Activated CD8-positive, alpha-beta T cell treated with anti-CD3 and anti-CD28 coated beads for 36 hours (primary cell): ENCODE measurements at places on chromosomes 12 and 14. TPM values are rescaled to one million over a fixed set of nuclear protein-coding genes. Genes with fewer than 3 reads are reported as not detected.
A peak's percentile ranks its signal among the peaks of the same experiment; 100 is the strongest.

FAM181A gene
- not detected for total RNA-seq

KRT72 gene
- total RNA-seq: 0.16 TPM

FAM186B gene
- not detected for total RNA-seq

LRRIQ1 gene
- not detected for total RNA-seq

CPSF2 gene
- 96.2 TPM for total RNA-seq

CEBPE gene
- 0.27 TPM for total RNA-seq

MYH6 gene
- total RNA-seq: not detected

CLEC1B gene
- total RNA-seq: not detected

PAX9 gene
- total RNA-seq: not detected

IFT81 gene
- total RNA-seq: 1.8 TPM

- no peak overlapping the region for H3K4me3 ChIP-seq
- peaks cover 13% of the 10 kb centered on the region for H3K4me1 ChIP-seq
- H3K36me3 ChIP-seq: peaks cover 5% of the 10 kb centered on the region
- H3K27me3 ChIP-seq: no peaks in the 10 kb centered on the region
- DNase-seq: no peak
- no peak overlapping the region for H3K27ac ChIP-seq
Measured at GRCh38 chr12:53577941-53578352, 48.2 kb downstream of the ATF7 start.

GRCh38 chr12:47717443-47718193, 7.7 kb downstream of the ENDOU start:
- no peak overlapping the region for H3K4me3 ChIP-seq
- peaks cover 2% of the 10 kb centered on the region for H3K36me3 ChIP-seq
- H3K4me1 ChIP-seq: peaks cover 35% of the 10 kb centered on the region
- DNase-seq: peak; percentile 74

GRCh38 chr12:24373004-24373403, 423.5 kb upstream of the SOX5 start:
- no peak overlapping the region for H3K4me3 ChIP-seq
- H3K27ac ChIP-seq: no peak overlapping the region
- H3K36me3 ChIP-seq: no peaks in the 10 kb centered on the region
- H3K4me1 ChIP-seq: no peaks in the 10 kb centered on the region
- H3K27me3 ChIP-seq: no peaks in the 10 kb centered on the region
- DNase-seq: no peak

GRCh38 chr12:29071099-29071498, 78.0 kb upstream of the FAR2 start:
- peaks cover 10% of the 10 kb centered on the region for H3K27me3 ChIP-seq
- no peak for DNase-seq
- H3K36me3 ChIP-seq: no peaks in the 10 kb centered on the region

DNA sequence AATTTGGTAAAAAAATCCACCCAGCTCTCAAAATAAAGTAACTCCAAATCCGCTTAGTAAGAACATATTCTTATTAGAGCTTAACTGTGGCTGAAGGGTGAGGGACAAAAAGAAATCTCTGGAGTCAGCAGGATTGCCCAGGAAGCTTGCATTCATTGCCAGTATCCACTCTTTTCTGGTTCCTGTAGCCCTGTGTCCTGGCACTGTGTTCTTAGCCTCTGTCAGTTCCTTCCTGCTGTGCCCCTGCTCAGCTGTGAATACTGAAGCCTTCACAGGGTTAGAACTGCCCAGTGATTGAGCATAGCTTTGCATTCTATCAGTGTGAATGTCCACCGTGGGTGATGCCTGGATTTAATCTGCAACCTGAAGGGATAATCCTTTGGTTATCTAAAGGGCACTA, 266.9 kb upstream of the PELI2 start:
- peaks cover 2% of the 10 kb centered on the region for H3K27me3 ChIP-seq
- H3K4me1 ChIP-seq: peaks cover 2% of the 10 kb centered on the region
- no peak overlapping the region for H3K27ac ChIP-seq
- no peaks in the 10 kb centered on the region for H3K36me3 ChIP-seq
- DNase-seq: no peak
- H3K4me3 ChIP-seq: no peak overlapping the region

DNA sequence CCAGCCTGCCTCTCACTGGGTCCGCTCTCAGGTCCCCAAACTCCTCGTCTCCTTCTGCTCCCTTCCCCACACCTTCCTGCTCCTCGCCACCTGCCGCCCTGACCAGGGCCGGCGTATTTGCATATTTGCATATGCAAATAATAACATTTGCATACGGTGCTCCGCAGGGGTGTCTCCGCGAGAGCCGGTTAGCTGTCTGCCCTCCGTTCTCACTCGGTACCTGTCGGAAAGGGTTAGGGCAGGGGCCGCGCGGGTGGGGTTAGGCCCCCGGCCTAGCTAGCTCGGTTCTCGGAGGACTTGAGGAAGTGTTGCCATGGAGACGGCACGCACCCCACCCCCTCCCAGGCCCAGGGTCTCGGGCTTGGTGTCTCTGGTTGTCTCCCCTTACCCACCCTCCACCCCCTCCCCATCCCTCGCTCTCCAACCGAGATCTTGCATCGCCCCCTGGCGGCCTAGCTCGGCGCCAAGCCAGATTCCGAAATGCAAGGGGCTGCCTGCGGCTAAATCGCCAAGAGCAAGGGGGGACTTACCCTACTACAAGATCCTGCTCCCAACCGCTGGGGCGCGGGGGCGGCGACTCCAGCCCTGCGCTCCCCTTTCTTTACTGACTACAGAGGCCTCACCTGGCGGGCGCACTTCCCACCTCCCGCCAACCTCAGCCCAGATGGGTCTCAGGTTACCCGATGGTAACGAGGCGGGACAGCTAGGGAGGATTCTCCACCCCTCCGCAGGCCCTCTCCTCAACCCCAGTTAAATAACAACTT, 8.1 kb downstream of the STAC3 start:
- peaks cover 30% of the 10 kb centered on the region for H3K27me3 ChIP-seq
- H3K27ac ChIP-seq: no peak overlapping the region
- peak overlapping the region; percentile 60 for H3K4me3 ChIP-seq
- peaks cover 46% of the 10 kb centered on the region for H3K4me1 ChIP-seq
- peak; percentile 86 for DNase-seq

GRCh38 chr12:40446385-40446784, 221.6 kb downstream of the LRRK2 start:
- H3K4me3 ChIP-seq: no peak overlapping the region
- no peaks in the 10 kb centered on the region for H3K27me3 ChIP-seq
- H3K36me3 ChIP-seq: no peaks in the 10 kb centered on the region
- DNase-seq: no peak
- no peak overlapping the region for H3K27ac ChIP-seq

DNA sequence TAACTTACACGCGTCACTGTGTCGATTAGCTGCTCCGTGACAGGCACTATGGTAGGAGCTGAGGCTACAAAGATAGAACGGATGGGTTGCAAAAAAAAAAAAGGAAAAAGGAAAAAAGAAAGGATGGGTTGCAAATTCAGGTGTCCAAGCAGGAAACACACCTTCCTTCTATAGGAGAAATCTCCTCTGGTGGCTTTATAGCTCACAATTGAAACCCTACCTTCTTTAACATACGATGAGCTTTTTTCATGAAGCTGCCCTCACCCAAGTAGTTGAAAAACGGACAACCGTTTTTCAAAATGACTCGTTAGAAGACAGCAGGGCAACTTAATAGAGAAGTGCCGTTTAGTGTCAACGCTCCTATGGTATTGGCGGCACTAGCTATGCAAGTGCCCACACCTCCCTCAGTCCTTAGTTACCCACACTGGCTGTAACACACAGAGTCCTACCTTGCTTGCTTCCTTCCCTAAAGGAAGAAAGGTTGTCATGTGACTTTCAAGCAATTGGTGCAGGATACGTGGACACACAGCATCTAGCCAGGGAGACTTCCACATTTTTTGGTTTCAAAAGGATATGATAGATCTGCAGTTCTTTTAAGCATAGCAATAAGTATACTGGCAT, 682 bp upstream of the TRIP11 start:
- H3K36me3 ChIP-seq: peaks cover 17% of the 10 kb centered on the region
- peak overlapping the region; percentile 93 for H3K27ac ChIP-seq
- H3K27me3 ChIP-seq: no peaks in the 10 kb centered on the region
- DNase-seq: peak; percentile 5

DNA sequence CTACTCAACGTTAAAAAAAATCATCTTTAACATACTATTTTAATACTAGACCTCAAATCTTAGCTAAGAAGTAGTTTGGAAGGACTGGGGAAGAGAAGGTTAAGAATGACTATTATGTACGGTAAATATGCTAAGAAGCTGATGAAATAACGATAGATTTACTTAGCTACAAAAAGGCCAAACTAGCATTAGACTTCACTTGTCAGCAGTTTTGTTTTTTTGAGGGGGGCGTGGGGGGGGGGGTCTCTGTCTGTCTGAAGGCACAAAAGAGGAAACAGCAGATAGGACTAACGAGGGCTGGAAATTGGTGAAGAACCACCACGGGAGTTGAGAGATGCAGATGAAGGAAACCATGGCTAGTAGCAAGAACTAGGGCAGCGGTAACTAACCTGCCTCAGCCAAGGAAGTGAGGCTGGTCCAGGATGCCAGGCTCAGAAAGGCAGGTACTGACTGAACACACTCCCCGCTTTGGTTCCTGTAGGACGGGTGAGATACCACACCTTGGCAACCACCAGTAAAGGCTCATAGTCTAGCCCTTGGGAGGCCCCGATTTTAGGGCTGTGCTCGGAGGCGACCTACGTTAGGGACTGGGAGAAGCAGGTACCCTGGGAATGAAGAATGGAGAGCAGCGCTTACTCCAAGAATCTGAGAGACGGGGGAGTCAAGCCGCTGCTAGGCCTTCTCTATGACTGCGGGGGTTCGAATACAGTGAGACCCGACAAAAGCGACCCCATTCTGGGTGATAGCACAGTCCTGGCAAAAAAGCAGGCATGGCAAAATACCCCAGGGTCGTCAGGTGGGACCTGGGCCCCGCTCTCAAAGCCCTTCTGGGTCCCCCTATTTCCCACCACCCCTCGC, 675 bp downstream of the NEDD8 start:
- no peaks in the 10 kb centered on the region for H3K27me3 ChIP-seq
- H3K4me3 ChIP-seq: peak overlapping the region; percentile 93
- peaks cover 25% of the 10 kb centered on the region for H3K36me3 ChIP-seq
- DNase-seq: peak; percentile 47
- H3K27ac ChIP-seq: peak overlapping the region; percentile 96
- H3K4me1 ChIP-seq: peaks cover 45% of the 10 kb centered on the region

DNA sequence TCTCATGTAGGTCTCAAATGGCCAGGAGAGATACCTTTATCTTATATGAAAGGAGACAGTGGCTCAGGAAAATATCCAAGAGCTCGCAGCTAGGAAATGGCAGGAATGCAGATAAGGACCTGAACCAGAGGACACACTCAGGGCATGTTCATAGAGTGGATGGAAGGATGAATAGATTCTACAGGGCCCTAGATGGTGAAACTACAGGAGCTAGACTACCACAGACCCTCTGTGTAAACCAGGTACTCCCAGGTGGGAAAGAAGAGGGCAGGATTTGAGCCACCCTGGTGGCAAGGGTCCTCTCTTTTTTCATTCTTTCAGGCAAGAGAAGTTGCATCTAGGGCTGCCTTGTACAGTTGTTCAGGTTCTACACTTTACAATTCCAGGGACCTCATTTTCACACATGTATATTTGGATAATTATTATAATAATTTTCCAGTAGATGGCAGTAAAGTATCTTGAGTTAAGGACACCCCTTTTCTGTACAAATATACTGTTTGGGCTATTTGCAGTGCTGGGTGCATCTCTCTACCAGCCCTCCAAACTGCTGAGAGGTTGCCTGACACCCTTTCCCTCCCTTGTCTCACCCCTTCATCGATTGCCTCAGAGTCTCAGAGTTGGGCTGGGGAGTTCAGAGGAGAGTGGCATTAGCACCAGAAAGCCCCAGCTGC, 10.5 kb upstream of the ZDHHC22 start:
- H3K36me3 ChIP-seq: no peaks in the 10 kb centered on the region
- peaks cover 21% of the 10 kb centered on the region for H3K27me3 ChIP-seq
- no peaks in the 10 kb centered on the region for H3K4me1 ChIP-seq
- no peak overlapping the region for H3K27ac ChIP-seq

DNA sequence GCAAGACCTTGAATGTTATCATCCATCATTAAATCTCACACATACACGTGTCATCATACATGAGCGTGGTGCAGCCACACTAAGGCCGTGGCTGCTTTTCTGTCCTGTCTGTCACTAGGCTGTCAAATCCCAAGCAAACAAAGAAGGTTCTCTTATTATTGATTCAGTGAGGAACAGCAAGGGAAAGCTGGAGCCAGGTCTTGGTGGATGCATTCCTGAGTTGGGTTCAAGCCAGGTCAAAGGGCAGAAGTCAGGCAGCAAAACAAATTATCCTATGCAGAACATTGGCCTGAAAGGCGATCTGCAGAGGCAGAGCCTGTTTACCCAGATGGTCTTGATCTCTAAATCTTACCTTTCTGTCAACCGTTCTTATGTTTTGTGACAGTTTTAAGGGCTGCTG, 252.3 kb downstream of the NEDD1 start:
- no peak for DNase-seq
- no peak overlapping the region for H3K27ac ChIP-seq
- no peak overlapping the region for H3K4me3 ChIP-seq
- H3K4me1 ChIP-seq: no peaks in the 10 kb centered on the region
- peaks cover 6% of the 10 kb centered on the region for H3K27me3 ChIP-seq

GRCh38 chr12:20272161-20272560, 96.2 kb upstream of the PDE3A start:
- no peak for DNase-seq
- H3K36me3 ChIP-seq: no peaks in the 10 kb centered on the region
- H3K4me1 ChIP-seq: no peaks in the 10 kb centered on the region
- H3K27me3 ChIP-seq: no peaks in the 10 kb centered on the region

- H3K27ac ChIP-seq: no peak overlapping the region
- H3K27me3 ChIP-seq: peaks cover 1% of the 10 kb centered on the region
- H3K4me1 ChIP-seq: no peaks in the 10 kb centered on the region
- H3K4me3 ChIP-seq: no peak overlapping the region
- DNase-seq: no peak
Measured at GRCh38 chr12:71201136-71201679, 43.4 kb upstream of the TSPAN8 start.

GRCh38 chr12:123077298-123078119, 73.4 kb downstream of the PITPNM2 start:
- peaks cover 55% of the 10 kb centered on the region for H3K4me1 ChIP-seq
- peaks cover 2% of the 10 kb centered on the region for H3K36me3 ChIP-seq
- H3K27me3 ChIP-seq: no peaks in the 10 kb centered on the region
- H3K27ac ChIP-seq: peak overlapping the region; percentile 93
- H3K4me3 ChIP-seq: peak overlapping the region; percentile 77
- no peak for DNase-seq

DNA sequence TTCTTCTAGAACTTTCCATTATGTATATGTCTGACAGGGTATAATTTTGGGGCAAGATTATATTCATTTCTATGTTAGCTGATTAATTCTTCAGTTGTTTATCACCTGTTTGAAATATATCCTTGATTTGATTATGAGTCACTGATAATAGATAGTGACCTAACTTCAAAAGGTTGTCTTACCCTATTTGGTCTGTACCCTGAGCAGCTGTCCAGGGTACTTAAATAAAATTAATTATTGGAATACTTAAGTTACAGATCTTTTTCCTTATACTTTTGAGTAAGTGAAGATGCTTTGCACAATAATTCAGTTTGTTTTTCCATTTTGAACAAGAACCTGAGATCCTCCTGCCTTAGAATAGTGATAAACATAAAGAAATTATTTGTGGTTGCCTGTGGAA, 13.2 kb upstream of the NPAS3 start:
- H3K4me1 ChIP-seq: no peaks in the 10 kb centered on the region
- H3K27me3 ChIP-seq: peaks cover 7% of the 10 kb centered on the region
- DNase-seq: no peak
- H3K4me3 ChIP-seq: no peak overlapping the region
